Colonic mucosa (tissue), 4 donors: ENCODE measurements at places on chromosomes 1 and 21. TPM values are rescaled to one million over a fixed set of nuclear protein-coding genes. Genes with fewer than 3 reads are reported as not detected.

GRCh38 chr1:19824541-19824940, 9.5 kb upstream of the RNF186 start:
- no peak for DNase-seq

- peak; percentile 69 for DNase-seq
Measured at GRCh38 chr21:36125512-36126207, 9.2 kb upstream of the CBR3 start.

DNA sequence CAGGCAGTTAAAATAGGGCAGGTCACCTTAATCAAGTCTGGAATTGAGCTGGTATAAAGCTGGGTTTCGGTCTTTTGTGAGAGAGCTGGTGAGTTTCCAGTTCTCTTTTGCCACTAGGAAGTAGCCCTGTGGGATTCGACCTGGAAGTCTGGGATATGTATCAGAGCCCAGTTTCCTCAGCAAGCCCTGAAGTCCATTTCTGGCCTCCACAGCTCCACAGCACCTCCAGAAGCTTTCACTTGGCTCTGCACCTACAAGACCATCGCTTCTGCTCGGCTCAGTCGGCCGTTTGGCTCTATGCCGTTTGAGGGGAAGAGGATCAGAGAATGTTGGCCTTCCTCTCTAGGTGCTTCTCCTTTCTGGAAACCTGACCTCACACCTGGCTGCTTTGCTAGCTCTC, 148.0 kb downstream of the GALNT2 start:
- peak; percentile 41 for DNase-seq

The GPR25 gene
- 0.27 TPM for total RNA-seq
